ENCODE measurements at places on chromosomes 4 and X. TPM values are rescaled to one million over a fixed set of nuclear protein-coding genes. Genes with fewer than 3 reads are reported as not detected.

The PTCHD1 gene
- 0.15 TPM for polyA plus RNA-seq

The ZNF141 gene
- 2.6 TPM for polyA plus RNA-seq

The P2RY10 gene
- polyA plus RNA-seq = not detected

The PHKA1 gene
- 3.8 TPM for polyA plus RNA-seq

The USP53 gene
- polyA plus RNA-seq = 15.8 TPM

The CTAG2 gene
- polyA plus RNA-seq = 2.9 TPM

The TCEANC gene
- polyA plus RNA-seq = 1.2 TPM

The NEUROG2 gene
- not detected for polyA plus RNA-seq

The TSPAN7 gene
- polyA plus RNA-seq = 10.7 TPM

The AMTN gene
- 0.23 TPM for polyA plus RNA-seq

The GABRA4 gene
- polyA plus RNA-seq = not detected

The RNF212 gene
- 3.5 TPM for polyA plus RNA-seq

The OTC gene
- not detected for polyA plus RNA-seq

The DCK gene
- polyA plus RNA-seq = 13.7 TPM

The CXorf58 gene
- polyA plus RNA-seq = 0.05 TPM

The LDB2 gene
- polyA plus RNA-seq = 14.7 TPM

The SATL1 gene
- polyA plus RNA-seq = not detected

The ZNF330 gene
- polyA plus RNA-seq = 20.3 TPM

The PCDH7 gene
- polyA plus RNA-seq = 2.8 TPM

The VSIG4 gene
- polyA plus RNA-seq = 7.9 TPM

The CCNB3 gene
- 0.31 TPM for polyA plus RNA-seq

The HTN3 gene
- polyA plus RNA-seq = not detected

The SCD5 gene
- polyA plus RNA-seq = 7.1 TPM

The KDR gene
- polyA plus RNA-seq = 1.7 TPM

The STATH gene
- polyA plus RNA-seq = not detected

The RTL3 gene
- polyA plus RNA-seq = not detected

The PWWP3B gene
- polyA plus RNA-seq = 0.25 TPM

The KLHL13 gene
- 4.0 TPM for polyA plus RNA-seq

The UGT2A3 gene
- polyA plus RNA-seq = not detected

The PRKX gene
- polyA plus RNA-seq = 2.4 TPM

The CSN1S1 gene
- not detected for polyA plus RNA-seq

The FHL1 gene
- 325 TPM for polyA plus RNA-seq

The RAB39B gene
- polyA plus RNA-seq = 0.31 TPM

The TCEAL6 gene
- 0.20 TPM for polyA plus RNA-seq

The PPEF2 gene
- not detected for polyA plus RNA-seq
